ENCODE measurements at places on chromosomes 6 and 20.

DNA sequence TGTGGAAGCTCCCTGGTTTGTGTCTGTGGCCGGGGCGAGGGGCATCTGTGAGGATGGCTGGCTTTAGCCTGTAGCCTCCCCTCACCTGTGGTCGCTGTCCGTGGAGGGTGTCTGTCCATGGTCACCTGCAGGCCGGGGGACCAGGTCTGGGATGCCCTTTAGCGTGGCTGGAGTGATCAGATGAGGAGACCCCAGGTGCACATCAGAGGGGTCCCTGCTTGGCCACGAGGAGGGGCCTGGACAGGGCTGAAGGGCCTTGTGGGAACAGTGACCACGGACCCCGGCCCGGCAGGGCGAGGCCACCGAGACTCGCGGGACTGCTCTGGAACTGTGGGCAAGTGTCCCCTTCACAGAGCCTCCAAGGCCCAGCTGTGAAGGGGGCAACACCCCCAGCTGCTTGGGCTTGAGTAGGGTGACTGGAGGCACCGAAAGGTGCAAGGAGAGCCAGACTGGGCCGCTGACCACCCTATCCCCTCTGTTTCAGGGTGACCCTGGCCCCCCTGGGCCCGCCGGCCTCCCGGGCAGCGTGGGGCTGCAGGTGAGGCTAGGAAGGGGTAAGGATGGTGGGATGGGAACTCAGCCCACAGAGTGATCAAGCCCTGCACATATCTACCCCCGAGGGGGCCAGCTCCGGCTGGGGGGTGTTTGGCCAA lies 8.6 kb downstream of the COL9A3 start:
- no peak for DNase-seq

DNA sequence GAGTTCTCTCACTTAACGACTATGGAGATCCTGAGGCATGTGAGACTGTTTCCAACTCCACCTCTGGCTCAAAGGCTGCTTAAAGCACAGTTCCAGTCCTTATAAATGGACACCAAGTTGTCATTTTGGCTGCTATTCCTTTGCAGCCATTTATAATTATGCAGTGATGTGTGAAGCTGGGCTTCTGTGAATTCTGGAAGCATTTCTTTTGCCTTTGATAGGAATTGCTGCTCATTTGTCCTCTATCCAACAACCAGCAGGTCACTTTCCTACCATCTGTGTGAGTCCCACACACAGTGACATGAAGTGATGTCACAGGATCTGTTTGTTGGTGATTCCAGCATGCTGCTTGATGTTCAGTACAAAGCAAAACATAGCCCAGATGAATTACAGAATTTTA lies 28.5 kb upstream of the EFHC1 start:
- no peak for DNase-seq

- no peak for DNase-seq
Measured at GRCh38 chr6:162618448-162619002, 109.0 kb downstream of the PRKN start.

- DNase-seq = no peak
Measured at GRCh38 chr20:31862506-31862905, 7.8 kb downstream of the DUSP15 start.

DNA sequence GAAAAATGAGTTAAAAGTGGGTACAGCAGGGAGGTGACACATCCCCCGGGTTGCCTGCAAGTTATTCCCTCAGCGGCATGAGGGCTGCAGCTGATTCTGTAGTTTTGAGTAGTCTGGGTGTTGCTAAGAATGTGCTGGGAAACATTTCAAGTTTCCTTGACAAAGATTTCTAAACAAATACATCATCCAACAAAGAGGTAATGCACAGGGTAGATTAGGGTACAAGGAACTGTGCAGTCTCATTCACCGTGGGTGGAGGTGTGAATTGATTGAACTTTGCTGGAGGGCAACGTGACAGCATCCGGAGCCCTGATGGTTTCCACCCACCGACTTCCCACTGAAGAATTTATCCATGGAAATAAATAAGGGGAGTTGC lies 21.8 kb downstream of the CASS4 start:
- no peak for DNase-seq

DNA sequence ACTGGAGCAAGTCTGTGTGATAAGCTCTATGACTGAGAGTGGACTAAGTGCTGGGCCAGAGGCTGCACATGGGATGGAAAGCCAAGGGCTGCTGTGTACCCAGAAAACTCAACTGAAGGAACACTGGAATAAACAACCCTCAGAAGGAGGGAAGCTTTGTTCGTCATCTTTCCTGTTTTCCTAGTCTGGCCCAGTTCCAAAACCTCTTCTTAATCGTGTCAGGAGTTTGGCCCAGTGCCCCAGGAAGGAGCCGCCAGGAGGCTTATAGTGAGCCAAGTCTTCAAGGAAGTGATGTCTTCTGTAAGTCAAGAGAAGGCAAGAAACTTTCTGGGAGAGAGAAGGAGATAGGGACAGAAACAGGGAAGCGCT lies 23.3 kb upstream of the TOP1 start:
- DNase-seq = no peak

- no peak for DNase-seq
Measured at GRCh38 chr6:111280445-111280955, 193.2 kb downstream of the SLC16A10 start.

- no peak for DNase-seq
Measured at GRCh38 chr20:63312690-63313348, 19.8 kb downstream of the COL20A1 start.

DNA sequence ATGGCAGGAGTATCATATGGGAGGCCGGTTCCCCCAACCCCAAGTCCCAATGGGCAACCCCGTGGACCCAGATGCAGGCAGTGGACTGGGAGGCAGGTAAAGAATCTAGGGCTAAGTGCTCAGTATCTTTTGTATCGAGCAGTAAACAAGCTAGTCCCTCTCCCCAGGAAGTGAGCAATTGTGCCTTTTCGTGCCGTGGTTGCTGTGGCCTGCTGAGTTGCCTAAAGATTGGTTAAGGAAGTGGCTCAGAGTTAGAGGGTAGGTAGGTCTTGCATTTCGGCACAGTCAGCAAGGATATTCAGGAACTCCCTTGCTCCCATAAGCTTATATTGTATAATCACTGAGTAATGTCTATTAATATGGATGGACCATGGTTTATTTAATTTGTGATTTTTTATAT lies 1.3 kb upstream of the DNAH8 start:
- no peak for DNase-seq

- DNase-seq = no peak
Measured at GRCh38 chr20:52242237-52243230, 51.0 kb upstream of the ZFP64 start.

GRCh38 chr6:170066679-170067078 lies 224.2 kb downstream of the DLL1 start:
- DNase-seq = no peak

- no peak for DNase-seq
Measured at GRCh38 chr6:21914121-21914973, 320.8 kb downstream of the SOX4 start.

GRCh38 chr6:72182337-72183246 lies 296.2 kb downstream of the RIMS1 start:
- peak; percentile 15 for DNase-seq

DNA sequence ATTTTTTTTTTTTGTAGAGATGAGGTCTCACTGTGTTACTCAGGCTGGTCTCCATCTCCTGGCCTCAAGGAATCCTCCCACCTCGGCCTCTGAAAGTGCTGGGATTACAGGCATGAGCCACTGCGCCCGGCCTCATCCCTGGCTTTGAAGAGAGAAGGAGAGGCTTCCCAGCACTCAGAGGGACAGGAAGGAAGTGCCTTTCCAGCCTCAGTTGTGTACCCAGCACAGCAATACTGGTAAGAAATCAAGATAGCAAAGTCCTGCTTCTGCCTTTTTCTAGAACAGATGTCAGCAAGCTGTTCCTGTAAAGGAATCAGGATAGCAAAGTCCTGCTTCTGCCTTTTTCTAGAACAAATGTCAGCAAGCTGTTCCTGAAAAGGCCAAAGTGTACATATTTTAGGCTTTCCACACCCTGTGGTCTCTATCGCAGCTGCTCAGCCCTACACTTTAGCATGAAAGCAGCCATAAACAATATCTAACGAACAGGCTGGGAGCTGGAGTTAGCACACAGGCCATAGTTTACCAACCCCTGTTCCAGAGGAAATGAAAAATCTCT lies 6.3 kb upstream of the PLTP start:
- no peak for DNase-seq
